ENCODE measurements at places on chromosomes 6 and 20.

DNA sequence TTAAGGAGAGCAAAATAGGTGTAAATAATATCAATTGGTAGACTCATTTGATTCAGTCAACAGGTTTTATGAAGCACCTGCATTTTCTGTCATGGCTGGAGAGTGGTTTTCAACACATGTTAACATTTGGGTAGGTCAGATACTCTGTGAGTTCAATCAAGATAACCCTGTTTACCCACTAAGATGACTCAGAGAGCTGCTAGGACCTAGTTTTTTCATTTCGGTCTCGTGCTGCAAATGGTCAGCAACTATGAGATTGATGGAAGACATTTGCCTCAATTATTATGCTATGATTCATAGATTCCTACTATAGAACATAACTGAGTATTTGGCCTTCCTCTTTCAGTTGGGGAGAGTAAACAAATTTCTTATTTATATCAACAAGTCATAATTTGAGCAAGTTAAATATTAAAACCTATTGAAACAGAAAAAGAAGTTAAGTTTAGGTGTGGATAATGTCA lies 391.4 kb upstream of the CITED2 start:
- DNase-seq = no peak

GRCh38 chr20:1291191-1291741 lies 25.2 kb downstream of the SNPH start:
- no peak for DNase-seq

GRCh38 chr6:42071881-42072583 lies 21.7 kb downstream of the TAF8 start:
- DNase-seq = no peak

- no peak for DNase-seq
These were observed 642.1 kb downstream of the EPHA7 start for GRCh38 chr6:92777146-92777740.

GRCh38 chr20:61732511-61733210 lies 333.0 kb downstream of the TAF4 start:
- no peak for DNase-seq

DNA sequence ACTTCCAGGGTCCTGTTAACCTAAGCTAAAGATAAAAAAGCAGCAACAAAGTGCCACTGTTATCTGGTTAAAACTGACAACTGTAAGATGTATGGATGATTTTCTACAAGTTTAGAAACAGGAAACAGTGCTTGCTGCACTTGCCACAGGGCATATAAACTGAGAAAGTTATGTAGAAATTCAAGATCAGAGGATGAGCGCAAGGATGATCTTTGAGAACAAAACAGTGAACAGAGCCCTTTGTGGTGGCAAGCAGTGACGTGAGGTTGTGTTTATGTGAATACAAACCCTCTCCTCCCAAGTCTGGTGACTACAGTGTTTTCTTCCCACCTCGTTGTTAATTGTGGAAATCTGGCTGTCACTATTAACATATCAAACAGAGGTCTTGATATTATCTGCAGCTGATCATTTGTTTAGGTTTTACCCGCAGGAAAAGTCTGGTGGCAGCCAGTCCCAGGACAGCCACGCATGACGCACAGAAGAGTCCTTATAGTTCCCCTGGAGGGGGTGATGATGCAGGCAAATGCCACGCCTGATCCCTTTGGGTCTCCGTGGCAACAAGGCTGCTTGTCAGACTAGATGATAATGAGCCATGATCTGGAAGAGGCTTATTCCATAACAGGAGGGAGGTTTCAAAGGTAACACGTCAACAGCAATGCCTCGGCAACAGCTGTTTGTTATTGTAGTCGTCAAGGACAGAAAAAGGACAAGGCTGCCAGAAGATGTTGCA lies 43.1 kb upstream of the TNFAIP3 start:
- peak; percentile 84 for DNase-seq

- no peak for DNase-seq
These were observed 93.5 kb downstream of the ESR1 start for GRCh38 chr6:151901009-151901411.

- peak; percentile 37 for DNase-seq
These were observed 14.8 kb downstream of the FAXC start for GRCh38 chr6:99334526-99335127.

GRCh38 chr6:168221000-168221399 lies 98.6 kb downstream of the DACT2 start:
- no peak for DNase-seq

- DNase-seq = peak; percentile 85
These were observed 3.3 kb downstream of the KCNK5 start for GRCh38 chr6:39225946-39226437.

DNA sequence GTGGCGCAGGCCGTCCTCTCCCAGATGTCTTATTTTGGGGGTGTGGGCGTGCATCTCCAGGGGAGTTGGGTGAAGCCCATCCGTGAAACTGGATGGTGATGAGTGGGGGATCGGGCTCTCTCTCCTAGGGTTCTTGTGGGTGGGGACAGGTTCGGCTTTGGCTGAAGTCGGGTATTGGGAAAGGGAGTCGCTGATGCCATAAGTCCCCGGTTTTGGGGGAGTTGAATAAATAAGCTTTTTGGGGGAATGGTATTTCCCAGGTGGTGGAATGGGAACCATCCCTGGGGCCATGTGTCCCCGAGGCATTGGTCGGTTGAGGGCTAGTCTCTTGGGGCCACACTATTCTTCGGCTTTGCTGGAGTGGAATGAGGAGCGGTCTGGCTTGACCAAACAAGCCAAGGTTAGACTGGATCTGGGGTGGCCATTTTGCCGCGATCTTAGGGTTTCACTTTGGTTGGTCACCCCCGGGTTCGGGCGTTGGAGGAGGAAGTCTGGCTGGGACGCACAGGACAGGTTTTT lies 481 bp downstream of the ZNF133 start:
- peak; percentile 8 for DNase-seq

DNA sequence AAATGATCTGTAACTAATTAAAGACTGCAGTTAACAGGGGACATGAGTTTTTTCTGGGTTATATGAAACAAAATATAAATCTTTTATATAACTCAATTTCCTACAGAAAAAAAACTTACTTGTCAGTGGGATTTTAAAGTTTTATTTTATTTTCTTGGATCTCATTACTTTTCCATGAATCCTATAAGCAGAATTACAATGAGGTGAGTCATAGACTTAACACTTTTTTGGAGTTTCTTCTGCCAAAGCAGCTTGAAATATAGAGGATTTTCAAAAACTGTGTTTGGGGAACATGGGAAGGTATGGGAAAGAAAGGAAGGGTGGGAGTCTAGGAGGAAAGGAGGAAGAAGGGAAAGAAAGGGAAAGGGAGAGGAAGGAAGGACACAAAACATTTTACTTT lies 130.7 kb downstream of the AIG1 start:
- DNase-seq = no peak

GRCh38 chr6:10740061-10740460 lies 7.5 kb upstream of the TMEM14B start:
- DNase-seq = no peak

- no peak for DNase-seq
These were observed 7.4 kb upstream of the ZNFX1 start for GRCh38 chr20:49285233-49285668.

GRCh38 chr6:75349262-75349984 lies 64.8 kb upstream of the TMEM30A start:
- no peak for DNase-seq

- DNase-seq = no peak
These were observed 22.1 kb downstream of the L3MBTL1 start for GRCh38 chr20:43529457-43530153.

DNA sequence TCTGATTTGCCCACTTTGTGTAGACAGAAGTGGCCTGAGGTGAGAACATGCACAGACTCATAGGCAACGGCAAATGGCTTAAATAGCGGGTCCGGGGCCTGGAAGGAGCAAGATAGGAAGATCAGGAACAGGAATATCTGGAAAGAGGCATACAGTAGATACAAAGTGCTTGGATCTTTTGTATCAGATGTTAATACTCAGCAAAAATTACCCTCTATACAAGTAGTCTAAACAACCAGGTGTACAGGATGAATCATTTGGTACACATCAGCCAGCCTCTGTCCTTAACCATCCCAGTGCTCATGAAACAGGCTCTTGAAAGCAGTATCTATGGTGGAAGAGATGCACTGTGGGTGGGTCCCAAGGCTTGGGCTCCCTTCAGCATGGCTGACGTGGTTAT lies 28.9 kb upstream of the HLA-C start:
- no peak for DNase-seq

GRCh38 chr6:15440040-15440439 lies 194.2 kb downstream of the JARID2 start:
- DNase-seq = no peak

- DNase-seq = no peak
These were observed 10.1 kb downstream of the HMGCLL1 start for GRCh38 chr6:55568808-55569439.

DNA sequence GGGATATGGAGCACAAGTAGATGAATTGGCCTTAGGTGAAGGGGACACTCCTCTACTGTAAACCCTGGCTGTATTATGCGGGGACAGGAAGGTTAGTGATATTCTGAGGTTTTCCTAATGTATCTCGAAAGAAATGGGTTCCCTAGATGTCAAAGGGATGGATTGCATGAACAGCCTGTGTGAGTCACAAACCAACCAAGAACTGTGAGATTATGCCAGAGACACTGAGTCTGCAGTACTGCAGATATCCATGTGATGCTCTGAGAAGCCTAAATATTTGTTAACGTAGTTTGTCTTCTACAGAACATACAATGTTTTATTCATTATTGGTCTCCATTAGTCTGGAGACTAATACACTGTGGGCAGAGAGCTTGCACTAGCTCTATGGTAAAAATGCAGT lies 182.2 kb downstream of the AKAP7 start:
- no peak for DNase-seq

DNA sequence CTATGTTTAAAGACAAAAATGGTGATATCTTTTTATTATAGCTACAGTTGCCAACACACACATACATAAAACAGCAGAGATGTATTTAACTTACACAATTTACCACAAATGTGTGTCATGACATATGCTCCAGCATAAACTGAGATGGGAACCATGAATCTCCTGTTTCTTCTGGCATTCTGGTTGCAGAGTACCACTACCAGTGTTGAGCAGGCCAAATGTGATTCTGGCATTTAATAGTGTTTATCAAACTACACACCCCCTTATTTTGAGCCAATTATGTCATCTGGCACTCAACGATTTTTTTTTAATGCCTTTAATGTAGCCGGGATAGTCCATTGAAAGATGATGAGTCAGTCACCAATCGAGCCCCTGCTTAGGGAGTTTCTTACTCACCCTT lies 59.0 kb upstream of the TPD52L1 start:
- DNase-seq = no peak

DNA sequence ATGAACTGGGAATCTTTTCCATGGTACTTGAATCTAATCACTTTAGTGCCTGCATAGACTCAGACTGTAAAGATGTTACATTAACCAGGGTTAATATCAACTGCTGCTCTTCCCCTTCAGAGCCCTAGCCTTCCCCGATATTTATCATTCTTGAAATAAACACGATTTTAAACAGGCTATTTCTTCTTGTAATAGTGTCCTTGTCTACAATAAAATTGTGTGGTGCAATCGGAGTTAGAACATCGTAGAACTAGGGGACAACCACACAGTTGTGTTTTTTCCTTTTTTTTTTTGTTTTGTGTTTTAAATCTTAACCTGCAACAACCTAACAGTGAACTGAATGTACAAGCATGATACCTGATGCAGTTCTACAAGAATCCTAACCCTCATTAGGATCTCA lies 4.5 kb downstream of the GJA1 start:
- no peak for DNase-seq

- DNase-seq = no peak
These were observed 320.4 kb upstream of the CDH4 start for GRCh38 chr20:60931696-60932095.

DNA sequence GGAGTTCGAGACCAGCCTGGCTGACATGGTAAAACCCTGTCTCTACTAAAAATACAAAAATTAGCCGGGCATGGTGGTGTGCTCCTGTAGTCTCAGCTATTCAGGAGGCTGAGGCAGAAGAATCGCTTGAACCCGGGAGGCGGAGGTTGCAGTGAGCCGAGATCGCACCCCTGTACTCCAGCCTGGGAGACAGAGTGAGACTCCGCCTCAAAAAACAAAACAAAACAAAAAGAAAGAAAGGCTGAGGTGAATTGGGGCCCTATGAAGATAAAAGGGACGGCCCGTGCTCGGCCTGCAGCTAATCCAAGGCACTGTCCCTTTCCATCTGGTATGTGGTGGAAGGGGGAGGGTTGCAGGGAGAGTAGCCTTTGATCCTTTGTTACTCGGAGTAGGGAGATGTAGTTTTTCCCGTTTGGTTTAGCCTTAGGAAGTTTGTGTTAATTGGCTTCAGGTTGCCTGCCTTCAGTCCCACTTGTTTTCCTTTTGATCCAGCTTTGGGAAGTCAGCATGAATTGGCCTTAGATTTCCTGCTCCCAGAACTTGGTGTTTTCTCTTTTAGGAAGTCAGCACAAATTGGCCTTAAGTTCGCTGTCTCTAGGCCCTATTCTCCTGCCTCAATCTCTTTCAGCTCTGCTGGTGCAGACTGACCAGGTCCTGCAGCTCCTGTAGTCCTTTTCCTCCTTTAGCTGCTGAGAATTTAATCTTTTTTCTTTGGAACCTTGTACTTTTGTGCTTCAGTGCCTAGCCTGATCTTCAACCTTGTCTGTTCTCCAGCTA lies 36.1 kb upstream of the PAQR8 start:
- no peak for DNase-seq

DNA sequence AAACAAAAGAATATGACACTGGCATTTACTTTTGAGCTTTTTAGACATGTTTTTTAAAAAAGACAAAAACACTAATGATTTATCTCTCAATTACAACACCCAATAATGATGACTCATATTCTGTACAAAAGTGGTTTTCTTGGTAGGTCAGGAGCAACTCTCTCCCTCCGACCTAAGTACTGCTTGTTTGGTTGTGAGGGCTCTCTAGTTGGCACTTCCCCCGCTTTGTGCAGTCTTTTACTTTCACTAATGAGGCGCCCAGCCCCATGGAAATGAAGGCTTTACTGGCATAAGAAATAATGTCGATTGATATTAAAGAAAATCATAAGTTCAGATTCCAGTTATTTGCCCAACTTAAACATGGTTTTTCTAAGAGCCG lies 1.3 kb downstream of the KPNA5 start:
- peak; percentile 44 for DNase-seq

DNA sequence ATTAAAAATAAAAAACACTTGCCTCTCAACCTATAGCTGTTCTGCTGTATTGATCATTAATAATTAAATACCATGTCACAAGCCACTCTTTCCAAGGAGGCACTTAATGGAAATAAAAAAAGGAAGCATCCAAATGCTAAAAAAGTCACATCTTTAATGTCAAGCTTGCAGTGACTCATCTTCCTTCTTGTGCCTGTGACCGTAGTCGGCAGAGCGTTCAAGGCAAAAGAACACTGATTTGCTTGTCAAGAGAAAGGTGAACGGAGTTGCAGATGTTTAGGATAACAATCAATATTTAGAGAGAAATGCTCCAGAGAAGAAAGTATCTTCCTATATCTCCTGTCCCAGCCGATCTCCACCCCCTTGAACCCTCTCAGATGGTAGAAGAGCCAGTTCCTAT lies 341.0 kb upstream of the OPRM1 start:
- DNase-seq = no peak
